Stimulated activated CD8-positive, alpha-beta memory T cell treated with anti-CD3 and anti-CD28 coated beads, Interleukin-4, amount 100 ng/mL, for 4 hours (primary cell): ENCODE measurements at places on chromosomes 5 and 9.

DNA sequence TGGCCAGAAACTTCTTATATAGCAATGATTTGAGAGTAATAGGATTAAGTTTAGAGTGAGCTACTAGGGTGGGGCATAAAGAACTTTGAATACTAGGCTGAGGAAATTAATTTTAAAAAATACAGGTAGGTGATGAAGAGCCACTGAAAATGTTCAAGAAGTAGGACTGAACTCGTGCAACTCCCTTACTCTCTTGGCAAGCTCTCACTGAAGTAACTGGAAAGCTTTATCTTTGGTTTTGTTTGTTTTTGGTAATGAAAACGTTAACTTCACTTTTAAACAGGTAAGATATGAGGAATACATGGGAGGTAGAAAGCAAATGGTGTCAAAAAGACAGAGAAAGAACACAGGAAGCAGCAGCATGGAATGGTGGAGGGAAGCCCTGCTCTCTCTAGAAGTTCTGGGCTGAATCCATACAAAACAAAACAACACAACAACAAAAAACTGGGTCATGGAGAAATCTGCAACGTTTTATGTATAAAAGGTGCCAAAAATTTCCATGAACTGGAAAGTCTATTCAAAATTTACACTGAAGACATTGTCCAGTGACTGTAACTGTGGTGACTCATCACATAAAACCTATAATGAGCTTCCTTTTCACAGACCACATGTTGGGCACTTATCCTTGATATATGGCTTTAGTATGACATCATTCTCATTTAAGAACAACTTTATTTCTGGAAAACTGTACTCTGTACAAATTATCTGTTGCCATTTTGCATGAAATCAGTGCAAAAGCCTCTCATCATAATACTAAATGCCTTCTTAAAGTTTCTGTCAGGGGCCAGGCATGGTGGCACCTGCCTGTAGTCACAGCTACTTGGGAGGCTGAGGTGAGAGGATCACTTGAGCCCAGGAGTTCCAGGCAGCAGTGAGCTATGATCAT lies 91.2 kb upstream of the CHD1 start:
- no peak for DNase-seq

DNA sequence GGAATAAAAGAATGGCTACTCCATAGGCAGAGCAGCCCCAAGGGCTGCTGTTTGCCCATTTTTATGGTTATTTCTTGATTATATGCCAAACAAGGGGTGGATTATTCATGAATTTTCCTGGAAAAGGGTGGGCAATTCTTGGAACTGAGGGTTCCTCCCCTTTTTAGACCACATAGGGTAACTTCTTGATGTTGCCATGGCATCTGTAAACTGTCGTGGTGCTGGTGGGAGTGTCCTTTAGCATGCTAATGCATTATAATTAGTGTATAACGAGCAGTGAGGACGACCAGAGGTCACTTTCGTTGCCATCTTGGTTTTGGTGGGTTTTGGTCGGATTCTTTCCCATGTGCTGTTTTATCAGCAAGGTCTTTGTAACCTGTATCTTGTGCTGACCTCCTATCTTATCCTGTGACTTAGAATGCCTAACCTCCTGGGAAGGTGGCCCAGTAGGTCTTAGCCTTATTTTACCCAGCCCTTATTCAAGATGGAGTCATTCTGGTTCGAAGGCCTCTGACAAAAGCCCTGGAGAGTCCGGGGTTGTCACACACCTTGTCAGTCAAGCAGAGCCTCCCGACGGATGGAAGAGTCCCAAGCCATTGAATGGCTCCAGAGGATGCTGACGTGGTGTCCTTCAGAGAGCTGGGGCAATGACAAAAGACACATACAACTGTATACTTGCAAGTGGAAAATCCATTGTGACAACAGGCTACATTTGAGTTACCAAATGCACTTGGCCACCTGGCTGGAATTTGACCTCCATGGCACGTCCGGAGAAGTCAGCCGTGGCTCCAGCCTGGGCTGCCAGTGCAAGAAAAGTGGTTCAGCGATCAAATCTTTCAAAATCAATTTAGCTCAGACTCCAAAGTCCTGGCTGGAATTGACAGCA lies 67.1 kb upstream of the CLINT1 start:
- DNase-seq = no peak

DNA sequence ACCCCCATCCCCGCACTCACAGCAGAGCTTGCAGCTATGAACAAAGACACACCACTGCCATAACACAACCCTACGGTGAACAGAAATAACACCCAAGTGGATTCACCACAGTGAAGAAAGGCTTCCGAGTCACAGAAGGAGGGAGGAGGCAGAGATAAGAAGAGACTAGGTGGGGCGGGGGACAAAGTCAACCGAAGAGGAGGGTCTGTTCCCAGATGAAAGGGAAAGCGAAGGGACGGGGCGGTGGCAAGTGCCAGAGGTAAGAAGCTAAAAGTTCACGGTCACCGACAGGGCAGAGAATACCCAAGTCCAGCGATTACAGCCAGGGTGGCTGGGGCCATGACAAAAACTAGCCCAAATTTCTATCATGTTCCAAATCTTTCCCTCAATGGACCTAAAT lies 21.0 kb downstream of the EPB41L4B start:
- no peak for DNase-seq

DNA sequence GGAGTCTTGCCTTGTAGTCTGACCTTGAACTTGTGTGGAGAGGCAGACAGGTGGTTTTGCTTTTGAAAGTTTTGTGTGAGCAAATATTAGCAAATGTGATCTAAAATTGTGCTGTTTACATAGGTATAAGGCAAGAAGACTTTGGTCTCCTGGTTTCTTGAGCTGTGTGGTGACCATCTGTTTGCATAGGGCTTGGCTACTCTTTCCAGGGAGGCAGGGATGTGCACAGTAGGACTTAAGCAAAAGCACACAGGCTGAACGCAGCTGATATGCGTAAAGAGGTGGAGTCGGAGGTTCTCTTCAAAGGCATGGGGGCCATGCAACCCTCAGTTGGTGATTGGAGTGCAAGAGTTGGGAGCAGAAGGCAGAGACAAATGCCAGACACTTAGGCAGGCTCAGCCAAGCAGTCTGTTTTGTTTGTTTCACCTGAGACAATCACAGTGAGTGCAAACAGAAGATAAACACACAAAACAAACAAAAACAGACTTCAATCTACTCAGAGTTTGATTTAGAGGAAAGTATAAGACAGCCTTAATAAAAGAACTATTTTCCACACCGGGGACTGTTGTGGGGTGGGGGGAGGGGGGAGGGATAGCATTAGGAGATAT lies 744.2 kb downstream of the MTRR start:
- DNase-seq = no peak

GRCh38 chr5:38384396-38384795 lies 126.0 kb downstream of the EGFLAM start:
- no peak for DNase-seq

GRCh38 chr5:54799645-54800044 lies 185.7 kb downstream of the ESM1 start:
- DNase-seq = no peak

DNA sequence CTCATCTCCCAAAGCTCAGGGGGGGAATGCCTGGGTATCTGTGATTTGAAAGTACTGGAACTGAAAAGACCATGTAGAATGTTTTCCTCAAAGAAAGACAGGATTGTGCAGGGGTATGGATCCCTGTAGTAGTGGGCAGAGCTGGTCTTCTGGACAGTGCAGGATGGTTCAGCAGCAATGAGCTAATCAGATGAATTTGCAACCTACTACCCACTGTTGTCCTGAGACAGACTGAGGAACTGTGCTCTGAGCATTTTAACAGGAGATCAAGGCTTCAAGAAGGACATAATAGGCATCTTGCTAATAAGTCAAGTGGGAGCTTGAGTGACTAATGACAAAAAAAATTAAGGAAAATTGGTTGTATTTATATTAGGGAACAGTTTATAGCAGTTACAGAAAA lies 61.7 kb downstream of the FYB1 start:
- DNase-seq = no peak

- no peak for DNase-seq
These were observed 3.2 kb upstream of the SCGB3A1 start for GRCh38 chr5:180594311-180595045.

GRCh38 chr9:124256517-124257069 lies 1.2 kb upstream of the NEK6 start:
- no peak for DNase-seq

DNA sequence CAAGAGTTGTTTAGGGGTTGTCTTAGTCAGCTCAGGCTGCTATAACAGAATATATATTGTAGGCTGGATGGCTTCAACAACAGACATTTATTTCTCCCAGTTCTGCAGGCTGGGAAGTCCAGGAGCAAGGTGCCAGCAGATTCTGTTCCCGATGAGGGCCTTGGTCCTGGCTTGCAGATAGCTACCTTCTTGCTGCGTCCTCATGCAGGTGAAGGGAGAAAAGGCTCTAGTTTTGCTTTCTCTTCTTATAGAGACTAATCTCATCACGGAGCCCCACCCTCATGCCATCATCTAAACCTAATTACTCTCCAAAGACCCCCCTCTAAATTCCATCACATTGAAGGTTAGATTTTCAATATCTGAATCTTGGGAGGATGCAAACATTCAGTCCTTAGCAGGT lies 246.0 kb upstream of the ANKRD55 start:
- DNase-seq = no peak
